ENCODE measurements at places on chromosomes 13 and 19.

DNA sequence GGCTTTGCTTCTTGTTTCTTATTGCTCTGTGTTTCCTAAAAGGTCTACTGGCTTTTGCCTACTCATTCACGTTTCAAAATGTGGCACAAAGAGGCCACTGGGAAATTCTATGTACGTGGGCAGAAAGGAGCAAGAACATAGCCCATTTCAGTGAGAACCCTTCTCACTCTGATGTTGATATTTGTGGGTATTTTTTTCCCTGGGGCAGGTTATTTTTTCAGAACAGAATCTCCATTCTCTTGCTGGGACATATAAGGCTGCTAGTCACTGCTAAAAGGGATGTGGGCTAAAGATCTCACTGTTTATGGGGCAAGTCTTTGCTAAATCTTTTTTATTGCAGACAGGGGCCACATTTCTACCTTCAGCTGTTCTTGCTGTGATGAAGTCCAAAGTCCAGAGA lies 27.1 kb downstream of the EDNRB start:
- DNase-seq, result no peak

DNA sequence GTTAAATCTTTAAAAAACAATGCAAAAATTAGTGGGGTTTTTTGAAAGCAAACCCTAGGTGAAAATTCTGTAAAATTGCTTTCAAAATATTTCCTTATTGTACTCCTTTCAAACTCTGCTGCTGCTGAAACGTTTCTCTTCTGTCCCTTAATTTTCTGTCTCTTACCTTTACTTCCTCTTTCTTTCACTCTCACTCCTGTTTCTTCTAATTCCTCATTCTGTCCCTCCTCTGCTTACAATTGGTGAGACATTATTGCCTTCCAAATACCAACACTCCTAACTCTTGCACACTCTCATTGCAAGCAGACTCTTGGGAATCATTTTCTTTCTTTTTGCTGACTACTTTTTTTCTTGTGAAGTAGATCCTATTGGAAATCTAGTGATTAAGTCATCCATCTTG lies 685.6 kb upstream of the SLITRK1 start:
- DNase-seq, result no peak

- DNase-seq, result no peak
These were observed 113.6 kb upstream of the MBNL2 start for GRCh38 chr13:97108530-97108900.

DNA sequence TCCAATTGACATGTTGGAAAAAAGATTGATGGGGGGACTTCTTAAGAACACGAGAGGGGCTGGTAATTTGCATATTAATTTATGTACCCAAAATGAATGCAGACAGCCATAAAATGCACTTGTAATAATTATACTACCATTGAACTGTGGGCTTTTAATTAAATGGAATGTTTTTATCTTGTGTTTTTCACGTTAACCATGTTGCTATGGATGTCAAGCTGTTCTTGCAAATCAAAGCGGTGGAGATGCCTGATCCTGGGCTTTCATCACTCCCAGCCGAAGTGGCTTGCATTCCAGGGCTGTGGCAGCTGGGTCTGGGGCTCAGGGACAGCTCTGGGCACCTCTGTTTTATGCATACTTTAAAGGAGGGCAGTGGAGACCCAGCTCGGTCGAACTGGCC lies 179.4 kb upstream of the TMTC4 start:
- no peak for DNase-seq

DNA sequence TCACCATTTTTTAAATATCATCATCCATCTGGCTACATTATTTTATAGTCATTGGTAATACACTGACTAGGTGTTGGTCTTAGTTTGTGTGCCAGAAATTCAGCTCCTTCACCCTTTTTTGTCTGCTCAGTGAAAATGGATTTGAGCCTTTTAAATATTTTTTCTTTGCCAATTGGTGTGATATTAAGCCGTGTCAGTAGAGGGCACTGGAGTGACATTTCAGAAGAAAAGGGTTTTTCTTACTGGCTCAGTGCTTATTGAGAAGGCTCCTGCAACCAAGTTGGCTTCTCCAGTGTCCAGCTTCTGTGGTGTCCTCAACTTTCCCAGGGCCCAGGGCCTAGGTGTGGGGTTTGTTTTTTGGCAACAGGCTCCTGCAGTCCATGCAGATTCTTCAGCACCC lies 546.6 kb downstream of the DACH1 start:
- no peak for DNase-seq

- no peak for DNase-seq
These were observed 153.9 kb downstream of the TEX29 start for GRCh38 chr13:111474136-111475002.

DNA sequence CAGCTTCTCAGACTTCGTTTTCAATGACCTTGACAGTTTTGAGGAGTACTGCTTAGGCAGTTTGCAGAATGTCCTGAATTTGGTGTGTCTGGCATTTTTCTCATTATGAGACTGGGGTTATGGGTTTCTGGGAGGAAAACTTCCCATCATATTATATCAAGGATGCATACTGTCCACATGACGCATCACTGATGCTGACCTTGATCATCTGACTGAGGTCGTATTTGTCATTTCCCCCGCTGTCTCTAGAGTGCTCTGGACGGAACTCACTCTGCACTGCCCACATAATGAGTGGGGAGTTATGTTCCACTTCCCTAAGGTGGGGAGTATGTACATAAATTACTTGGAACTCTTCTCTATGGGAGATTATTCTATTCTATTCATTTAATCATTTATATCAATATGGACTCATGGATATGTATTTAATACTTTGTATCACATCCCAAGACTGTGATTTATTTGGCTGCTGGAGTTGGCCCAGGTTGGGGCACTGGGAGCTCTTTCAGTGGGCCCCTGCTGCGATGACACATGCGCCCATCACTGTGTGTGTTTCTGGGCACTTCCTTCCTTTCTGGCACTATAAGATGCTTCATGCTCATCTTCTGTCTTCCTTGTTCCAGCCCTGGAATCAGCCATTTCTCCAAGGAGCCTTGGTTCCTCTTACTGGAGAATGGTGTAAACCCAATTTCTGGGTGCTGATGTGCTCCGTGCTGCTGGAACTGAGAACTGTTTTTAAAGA lies 138.6 kb downstream of the MIPEP start:
- DNase-seq, result no peak

DNA sequence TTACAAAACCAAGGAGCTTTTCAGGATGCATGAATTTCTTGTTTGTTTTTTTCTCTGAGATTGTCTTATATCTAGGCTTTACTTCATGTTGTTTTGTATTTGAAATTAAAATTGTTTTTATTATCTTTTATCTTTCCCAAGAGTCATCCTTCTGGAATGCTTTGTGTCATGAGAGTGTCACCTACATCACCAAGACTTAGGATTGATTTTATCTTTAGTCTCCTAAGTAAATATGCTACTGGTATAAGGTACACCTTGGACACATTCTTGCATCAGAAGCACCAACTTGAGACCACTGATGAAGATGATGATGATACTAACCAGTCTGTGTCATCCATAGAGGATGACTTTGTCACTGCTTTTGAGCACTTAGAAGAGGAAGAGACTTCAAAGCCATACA lies 26.4 kb downstream of the AKAP11 start:
- no peak for DNase-seq

- DNase-seq, result no peak
These were observed 14.2 kb downstream of the ZNF699 start for GRCh38 chr19:9295411-9295849.

DNA sequence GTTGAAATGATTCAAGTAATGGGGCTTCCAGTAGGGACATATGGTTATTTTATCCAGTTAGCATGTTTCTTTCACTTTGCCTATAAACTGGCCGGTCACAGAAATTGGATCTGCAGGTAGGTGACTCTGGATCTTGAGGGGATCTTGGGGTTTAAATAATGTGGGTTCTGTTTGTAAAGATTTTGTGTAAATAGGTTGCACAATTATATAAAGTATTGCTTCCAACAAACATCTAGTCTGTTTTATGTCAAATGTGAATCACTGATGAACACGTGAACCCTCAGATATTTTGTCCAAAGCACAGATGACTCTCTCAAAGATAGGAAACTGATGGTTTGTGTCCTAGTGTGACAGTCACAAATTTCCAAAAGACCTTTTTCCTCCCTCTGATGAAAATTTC lies 98.4 kb downstream of the ZIC5 start:
- no peak for DNase-seq

GRCh38 chr13:36124236-36124822 lies 6.9 kb downstream of the DCLK1 start:
- no peak for DNase-seq

GRCh38 chr13:91381371-91381770 lies 17.1 kb upstream of the GPC5 start:
- no peak for DNase-seq

GRCh38 chr19:7506385-7507328 lies 9.2 kb upstream of the ZNF358 start:
- no peak for DNase-seq

- peak; percentile 31 for DNase-seq
These were observed 8.3 kb upstream of the SYCN start for GRCh38 chr19:39212375-39212742.

GRCh38 chr13:99345345-99345744 lies 38.1 kb upstream of the GPR183 start:
- no peak for DNase-seq

GRCh38 chr19:4401769-4402170 lies 670 bp upstream of the CHAF1A start:
- no peak for DNase-seq

DNA sequence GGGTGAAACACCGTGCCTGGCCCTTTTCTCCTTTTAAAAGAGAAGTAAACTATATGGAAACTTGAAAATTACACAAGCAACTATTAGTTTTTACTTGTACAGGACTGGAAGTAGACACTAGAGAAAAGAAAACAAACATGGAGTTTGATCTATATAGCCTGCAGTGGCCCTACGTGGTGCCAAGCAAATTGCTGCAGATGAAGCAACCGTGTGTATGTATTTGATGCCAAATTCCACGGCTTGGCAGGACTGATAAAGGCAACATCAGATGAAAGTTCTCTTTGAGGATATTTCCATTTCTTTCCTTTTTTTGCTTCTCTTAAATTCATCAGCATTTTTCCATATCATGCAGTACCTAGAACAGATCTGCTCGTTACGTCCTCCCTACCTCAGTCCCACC lies 49.8 kb downstream of the ATP8A2 start:
- no peak for DNase-seq

GRCh38 chr19:4302243-4302640 lies at the start of gene TMIGD2:
TMIGD2 (minus strand) TSS chr19:4302389; CDS start chr19:4302385, 4 bp downstream.
- no peak for DNase-seq

- no peak for DNase-seq
These were observed 96.3 kb upstream of the C1QTNF9B start for GRCh38 chr13:23993680-23993985.

DNA sequence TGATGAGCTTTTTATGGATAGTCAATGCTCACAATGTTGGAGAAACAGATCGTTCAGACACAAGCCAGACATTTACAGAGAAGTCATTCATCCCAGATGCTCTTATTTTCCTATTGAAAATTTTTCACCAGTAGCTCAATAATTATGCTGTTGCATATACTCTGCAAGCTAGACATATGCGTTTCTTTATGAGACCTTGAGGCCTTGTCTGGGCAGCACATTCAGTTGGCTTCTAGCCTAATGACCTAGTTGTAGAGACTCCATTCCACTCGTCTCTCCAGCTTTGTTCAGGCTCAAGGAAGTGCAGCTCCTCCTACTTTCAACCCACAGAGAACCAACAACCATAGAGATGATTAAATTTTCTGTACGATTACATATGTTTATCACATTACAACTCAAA lies 237.7 kb downstream of the MZT1 start:
- DNase-seq, result no peak

GRCh38 chr19:1855040-1855827 lies 7.0 kb upstream of the REXO1 start:
- peak; percentile 65 for DNase-seq

GRCh38 chr13:75173457-75174356 lies 308.3 kb downstream of the TBC1D4 start:
- DNase-seq, result no peak

GRCh38 chr13:32585550-32586079 lies 637 bp upstream of the PDS5B start:
- no peak for DNase-seq

- DNase-seq, result no peak
These were observed 394.1 kb upstream of the SLITRK6 start for GRCh38 chr13:86193281-86193680.

- DNase-seq, result no peak
These were observed 645.9 kb downstream of the GPC5 start for GRCh38 chr13:92044351-92044750.

DNA sequence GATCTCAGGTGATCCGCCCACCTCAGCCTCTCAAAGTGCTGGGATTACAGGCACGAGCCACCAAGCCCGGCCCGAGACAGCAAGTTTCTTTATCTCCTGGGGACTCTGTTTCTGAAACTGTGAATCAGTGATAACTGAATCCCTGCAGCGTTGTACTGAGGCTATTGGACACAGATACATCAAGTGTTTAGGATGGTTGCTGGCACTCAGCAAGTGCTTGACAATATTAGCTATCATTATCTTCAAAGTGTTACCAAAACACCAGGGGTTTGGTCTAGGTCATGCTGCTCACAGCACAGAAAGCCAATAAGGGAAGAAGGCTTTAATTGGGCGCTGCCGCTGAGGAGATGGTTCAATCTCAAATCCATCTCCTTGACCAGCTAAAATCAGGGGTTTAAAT lies 20.5 kb upstream of the PNMA8C start:
- no peak for DNase-seq

DNA sequence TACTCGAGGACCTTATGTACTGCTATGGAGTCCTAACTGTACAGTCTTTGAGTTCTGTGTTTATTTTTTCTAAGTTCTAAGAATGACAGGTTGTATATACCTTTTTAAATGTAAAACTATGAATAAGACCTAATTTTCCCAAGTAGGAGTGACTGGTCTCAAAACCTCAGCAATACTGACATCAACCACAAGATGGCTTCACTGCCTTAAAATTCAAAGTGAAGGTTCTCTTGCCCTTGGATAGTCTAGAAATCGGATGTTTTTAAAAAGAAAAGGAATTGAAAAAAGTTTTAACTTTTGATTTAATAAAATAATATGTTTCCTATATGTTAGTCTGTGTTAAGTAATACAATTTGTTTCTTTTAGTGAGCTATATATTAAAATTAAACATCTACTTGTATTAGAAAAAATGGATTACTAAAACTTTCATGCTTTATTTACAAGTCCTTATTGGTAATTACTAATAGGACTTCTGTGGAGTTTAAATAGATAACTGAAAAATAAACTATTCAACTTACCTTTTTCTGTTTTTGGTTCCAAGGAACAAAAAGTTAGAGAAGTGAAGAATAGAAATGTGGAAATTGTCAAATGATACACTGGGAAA lies 52.0 kb downstream of the TDRD3 start:
- no peak for DNase-seq

GRCh38 chr13:48505597-48506091 lies 27.2 kb downstream of the RCBTB2 start:
- DNase-seq, result no peak

Measured in stimulated activated CD4-positive, alpha-beta T cell treated with anti-CD3 and anti-CD28 coated beads, Interleukin-15, amount 100 ng/mL, for 1 hour (primary cell).